ENCODE measurements at places on chromosomes 16 and 17. TPM values are rescaled to one million over a fixed set of nuclear protein-coding genes. Genes with fewer than 3 reads are reported as not detected.

- DNase-seq: peak; percentile 8
Measured at GRCh38 chr16:969508-970385, 1.0 kb downstream of the LMF1 start.

- no peak for DNase-seq
Measured at GRCh38 chr17:72529386-72529785, 408.6 kb downstream of the SOX9 start.

GRCh38 chr16:10856042-10856441, 21.0 kb upstream of the CIITA start:
- DNase-seq: no peak

GRCh38 chr16:17053536-17054160, 417.1 kb downstream of the XYLT1 start:
- no peak for DNase-seq

Gene PYCARD
- total RNA-seq: 64.8 TPM

GRCh38 chr16:57038166-57038565, 48.8 kb downstream of the NLRC5 start:
- DNase-seq: peak; percentile 32

GRCh38 chr17:45261577-45262515, at the start of gene SPATA32:
TSS of gene SPATA32 (minus strand) at chr17:45262094. CDS start at chr17:45262016, 78 bp downstream.
- DNase-seq: peak; percentile 15

DNA sequence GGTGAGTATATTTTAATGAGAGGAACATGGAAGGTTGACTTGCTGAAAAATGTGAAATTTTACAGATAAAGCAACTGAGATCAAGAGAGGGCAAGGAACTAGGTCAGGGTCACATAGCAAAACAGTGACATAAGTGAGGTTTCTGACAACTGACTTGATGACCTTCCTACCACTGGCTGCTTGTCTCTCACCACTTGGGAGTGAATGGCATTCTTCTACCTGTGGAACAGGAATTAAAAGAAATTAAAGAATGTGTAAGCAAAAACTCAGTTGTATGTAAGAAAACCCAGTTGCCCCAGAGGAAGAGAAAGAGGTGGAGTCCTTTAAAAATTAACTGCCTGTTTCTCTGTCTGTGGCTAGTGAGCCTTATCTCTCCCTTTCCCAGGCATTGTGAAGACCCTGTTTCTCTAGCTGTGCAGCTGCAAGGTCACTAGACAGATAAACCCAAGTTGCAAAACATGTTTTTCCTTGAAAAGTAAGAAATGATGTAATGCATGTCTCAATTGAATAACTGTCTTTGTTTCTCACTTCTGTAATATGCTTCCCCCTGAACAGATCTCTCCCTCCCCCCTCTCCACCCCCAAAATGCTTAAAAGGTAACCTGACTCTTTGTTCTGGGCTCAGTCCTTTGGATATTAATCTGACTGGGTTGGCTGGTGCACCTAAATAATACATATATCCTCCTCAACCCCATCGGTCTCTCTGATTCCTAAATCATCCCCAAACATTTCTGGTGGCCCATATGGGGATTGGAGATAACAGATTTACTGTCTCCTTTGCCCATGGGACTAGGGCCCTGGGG, 23.4 kb downstream of the ACSM1 start:
- no peak for DNase-seq

DNA sequence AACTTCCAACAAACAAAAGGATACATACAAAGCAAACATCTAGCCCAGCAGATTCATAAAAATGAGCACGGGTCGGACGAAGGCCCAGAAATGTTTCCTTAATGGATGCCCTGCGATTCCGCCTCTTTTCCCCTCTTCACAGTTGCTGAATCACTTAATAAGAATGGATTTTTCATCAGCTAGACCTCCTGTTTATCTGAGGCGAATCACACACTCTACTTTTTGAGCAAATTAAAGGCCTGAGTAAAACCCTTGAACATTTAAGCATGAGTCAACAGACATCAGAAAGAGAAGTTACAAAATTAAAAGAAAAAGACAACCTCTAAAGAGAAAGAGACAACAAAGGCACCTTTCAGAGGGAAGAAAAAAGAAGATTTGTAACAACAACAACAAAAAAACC, 44.7 kb downstream of the HS3ST3A1 start:
- DNase-seq: peak; percentile 64

DNA sequence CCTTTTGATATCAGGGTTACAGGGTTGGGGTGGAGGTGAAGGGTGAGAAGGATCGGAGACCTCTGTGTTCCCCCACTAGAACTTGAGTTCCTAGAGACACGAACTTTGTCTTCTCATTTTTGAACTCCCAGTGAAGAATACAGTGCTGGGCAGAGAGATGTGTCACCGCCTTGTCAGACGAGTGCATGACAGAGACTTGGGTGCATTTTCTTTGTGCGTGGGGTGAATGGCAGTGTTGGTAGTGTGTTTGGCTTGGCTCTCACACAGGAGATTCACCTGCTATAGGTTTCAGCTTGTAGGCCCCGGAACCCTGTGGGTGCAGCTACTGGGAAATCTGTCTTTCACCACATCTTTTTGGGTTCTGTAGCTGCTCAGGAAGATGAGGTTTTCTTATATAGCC, 40.0 kb upstream of the CCR7 start:
- no peak for DNase-seq

DNA sequence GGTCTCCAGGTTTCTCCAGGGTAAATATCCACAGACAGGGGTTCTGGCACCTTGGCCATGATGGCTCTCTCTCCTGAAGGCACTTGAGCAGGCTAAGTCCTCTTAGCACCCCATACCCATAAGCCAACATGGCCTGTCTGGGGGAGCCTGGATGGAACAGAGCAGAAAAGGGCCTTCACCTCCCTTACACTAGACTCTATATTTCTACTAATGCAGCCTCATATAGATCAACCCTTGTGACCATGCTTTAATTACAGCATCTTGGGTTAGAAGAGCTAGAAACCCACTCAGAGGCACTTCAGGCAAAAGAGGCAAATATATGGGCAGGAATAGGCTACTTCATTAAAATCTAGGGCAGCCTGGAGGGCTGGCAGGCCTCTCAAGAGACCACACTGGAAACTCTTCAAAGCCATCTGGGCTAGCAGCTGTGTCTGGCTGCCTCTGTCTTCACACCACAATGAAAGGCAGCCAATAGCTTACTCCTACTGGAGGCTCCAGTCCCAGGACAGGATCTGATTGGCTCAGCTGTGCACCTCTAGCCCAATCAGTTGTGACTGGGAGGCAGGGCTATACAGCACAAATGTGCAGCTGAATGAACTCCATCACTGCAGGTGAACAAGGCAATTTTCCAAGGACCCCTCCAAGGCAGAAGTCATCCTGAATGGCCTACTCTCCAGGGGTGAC, 4.7 kb upstream of the CDT1 start:
- no peak for DNase-seq

- no peak for DNase-seq
Measured at GRCh38 chr16:88781140-88782077, 3.6 kb downstream of the PIEZO1 start.

Gene TBX21
- not detected for total RNA-seq

Gene BRIP1
- total RNA-seq: 10.7 TPM

- DNase-seq: peak; percentile 50
Measured at GRCh38 chr16:10728003-10728887, 15.4 kb upstream of the NUBP1 start.

Gene PDILT
- total RNA-seq: not detected

Gene COX6A2
- not detected for total RNA-seq

DNA sequence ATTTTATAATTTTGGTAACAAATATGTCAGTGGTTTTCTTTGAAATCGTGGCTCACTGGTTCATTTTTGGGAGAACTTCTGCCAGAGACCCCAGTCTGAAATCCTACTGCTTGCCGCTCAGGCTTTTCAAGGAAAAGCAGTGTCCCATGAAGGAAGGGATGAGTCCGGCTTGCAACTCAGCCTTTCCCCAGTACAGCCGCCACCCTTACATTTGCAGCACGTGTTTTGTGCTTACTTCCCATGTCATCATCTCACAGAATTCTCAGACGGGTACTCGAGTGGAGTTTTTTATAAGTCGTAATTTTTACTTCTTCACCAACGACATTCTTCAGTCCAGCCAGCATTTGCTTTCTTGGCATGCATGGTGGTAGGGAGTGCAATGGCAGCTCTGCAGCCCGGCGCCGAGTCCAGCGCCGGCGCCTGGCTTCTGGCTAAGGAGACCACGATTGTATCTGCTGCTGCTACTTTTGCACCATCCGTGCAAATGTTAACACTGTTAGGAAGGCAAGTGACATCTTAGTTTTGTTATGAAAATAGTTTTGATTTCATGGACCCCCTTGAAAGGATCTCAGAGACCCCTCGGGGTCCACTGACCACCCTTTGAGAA, 111.0 kb downstream of the AMFR start:
- no peak for DNase-seq

DNA sequence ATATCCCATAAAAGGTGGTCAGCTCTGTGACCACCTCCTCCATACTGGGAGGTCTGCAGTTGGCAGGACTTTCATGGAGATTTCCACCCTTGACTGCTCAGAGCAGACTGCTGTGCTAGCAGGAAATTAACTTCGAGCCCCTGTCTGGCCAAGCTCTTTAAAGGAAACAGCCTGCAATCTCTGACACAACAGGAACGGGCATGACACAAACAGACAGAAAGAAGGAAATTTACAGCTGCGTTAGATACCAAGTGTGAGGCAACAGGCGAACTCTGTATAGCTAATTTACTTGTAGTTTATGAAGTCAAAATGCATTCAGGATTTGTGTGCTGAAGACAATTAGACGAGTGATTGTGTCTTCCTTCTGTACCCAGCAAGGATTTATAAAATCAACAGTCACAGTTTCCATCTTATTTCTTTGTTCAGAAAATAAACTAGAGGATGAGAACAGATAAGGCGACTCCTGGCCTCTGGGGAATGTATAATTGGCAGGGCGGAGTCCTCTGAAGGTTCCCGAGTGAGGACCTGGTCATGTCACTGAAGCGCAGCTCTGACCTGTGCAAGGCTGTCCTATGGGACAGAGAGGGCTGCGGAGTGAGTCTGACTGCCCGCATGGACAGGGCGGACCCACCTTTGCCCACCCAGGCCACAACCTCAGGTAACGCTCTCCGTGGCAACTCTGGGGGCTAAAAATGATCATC, 16.1 kb downstream of the WIPI1 start:
- DNase-seq: no peak

- DNase-seq: no peak
Measured at GRCh38 chr17:5861854-5862253, 208.3 kb upstream of the WSCD1 start.

- no peak for DNase-seq
Measured at GRCh38 chr17:75885431-75885830, 7.0 kb upstream of the TRIM47 start.

DNA sequence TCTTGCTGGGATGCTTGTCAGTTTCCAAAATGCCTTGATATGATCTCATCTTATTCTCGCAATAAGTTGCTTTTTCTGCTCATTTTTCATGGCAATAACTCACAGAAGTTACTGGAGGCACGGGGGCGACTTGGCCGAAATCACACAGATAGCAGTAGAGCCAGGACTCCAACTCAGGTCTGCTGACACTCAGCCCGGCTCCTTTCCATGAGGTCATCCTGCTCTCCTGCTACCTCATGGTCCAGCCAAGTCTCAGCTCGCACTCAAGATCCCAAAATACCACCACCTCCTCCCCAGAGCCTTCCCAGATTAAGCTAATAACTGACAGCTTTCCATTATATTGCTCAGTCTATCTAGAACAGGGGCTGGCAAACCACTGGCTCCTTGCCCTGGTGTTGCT, 269.5 kb downstream of the MAP2K4 start:
- DNase-seq: no peak

DNA sequence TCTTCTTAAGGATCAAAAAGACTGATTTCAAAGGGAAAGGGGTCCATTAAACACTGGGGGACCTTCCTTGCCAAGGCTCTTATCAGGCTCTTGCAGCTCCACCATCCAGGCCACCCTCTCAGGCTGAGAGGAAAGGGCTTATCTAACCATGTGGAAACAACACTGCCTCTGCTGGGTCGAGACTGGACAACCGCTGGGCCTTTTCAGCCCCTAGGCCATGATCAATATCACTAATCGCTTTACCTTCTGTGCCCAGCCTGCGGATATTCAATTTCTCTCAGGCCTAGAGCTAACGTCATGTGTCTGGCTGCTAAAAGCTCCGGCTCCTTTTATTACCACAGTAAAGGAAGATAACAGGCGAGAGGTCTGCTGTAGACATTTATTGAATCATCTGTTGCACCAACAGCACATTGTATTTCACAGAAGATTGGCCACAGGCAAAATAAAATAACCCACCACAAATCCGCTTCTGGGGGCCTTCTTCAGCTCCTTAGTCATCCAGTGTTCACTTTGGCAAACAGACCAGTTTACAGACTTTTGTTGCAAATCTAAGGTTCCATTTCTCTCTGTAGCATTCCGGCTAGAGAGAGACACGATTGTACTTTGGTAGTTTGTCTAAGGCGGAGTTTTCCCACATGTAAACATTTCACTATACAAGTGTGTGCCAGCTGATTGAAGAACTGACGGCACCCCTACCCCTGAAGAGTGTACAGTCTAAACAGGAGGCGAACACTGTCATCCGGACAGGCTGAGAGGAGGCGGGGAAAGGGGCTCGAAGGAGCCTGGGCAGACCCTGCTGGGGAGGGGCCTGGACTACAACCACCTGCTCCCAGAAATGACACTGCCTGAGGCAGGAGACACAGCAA, 13.9 kb downstream of the CYB561 start:
- no peak for DNase-seq
